ENCODE measurements at places on chromosomes 1 and 21.

DNA sequence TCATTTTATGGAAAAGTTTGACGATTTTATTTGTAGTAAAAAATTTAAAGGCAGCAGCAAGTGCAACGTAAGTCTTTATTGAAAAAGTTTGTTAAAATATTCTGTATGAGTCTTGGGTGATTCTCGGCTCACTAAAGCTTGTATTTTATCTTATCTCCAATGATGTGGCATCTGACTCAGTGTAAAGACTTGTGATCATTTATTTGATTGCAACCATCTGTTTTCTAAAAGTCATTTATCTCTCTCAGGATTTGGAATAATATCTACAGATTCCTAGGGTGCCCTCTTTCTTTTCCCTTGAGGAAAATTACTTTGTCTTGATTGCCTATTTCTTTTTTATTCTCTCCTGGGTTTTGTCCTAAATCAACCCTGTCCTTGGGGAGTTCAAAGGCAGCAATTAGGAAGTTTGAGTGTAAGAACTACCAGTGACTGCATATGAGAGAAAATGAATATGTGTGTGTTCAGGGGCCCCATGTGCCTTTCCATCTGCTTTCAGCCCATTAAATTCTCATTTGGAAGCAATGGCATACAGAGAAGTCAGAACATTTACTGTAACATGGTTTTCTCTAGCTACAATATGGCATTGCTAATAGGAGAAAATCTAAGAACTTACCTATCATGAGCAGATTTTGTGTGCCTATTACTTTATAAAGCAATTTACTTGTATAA, 575.0 kb upstream of the CHRM3 start:
- DNase-seq: no peak

GRCh38 chr21:16047904-16048303, 318.1 kb downstream of the USP25 start:
- DNase-seq: no peak

- DNase-seq: no peak
These were observed 626.6 kb downstream of the KCNT2 start for GRCh38 chr1:195981448-195982139.

- no peak for DNase-seq
These were observed at the start of gene CDK18 for GRCh38 chr1:205504311-205505075. TSS of gene CDK18 (plus strand) at chr1:205504669. CDS start at chr1:205523168, 18,499 bp downstream.

GRCh38 chr1:89887270-89887669, 66.4 kb downstream of the LRRC8D start:
- DNase-seq: no peak

GRCh38 chr1:59229138-59229537, 67.8 kb upstream of the FGGY start:
- DNase-seq: no peak

DNA sequence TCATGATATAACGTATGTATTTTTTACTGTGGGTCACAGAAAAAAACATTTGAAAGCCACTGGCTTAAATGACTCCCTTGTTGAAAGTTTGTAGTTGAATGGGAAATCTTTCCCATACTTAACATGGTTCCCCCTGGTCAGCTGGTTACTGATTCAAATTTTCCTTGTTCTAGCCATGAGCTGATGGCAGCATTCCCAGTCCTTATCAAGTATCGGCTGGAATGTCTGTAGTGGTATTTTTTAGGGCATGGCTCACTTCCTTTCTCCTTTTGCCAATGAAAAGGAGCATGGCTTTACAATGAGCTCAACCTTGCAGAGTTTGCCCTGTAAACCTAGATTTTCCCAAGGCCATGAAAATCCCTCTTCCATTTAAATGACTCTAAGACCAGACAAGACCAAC, 55.7 kb downstream of the GIPC2 start:
- DNase-seq: no peak

GRCh38 chr1:157965584-157965983, 27.9 kb upstream of the KIRREL1 start:
- no peak for DNase-seq

DNA sequence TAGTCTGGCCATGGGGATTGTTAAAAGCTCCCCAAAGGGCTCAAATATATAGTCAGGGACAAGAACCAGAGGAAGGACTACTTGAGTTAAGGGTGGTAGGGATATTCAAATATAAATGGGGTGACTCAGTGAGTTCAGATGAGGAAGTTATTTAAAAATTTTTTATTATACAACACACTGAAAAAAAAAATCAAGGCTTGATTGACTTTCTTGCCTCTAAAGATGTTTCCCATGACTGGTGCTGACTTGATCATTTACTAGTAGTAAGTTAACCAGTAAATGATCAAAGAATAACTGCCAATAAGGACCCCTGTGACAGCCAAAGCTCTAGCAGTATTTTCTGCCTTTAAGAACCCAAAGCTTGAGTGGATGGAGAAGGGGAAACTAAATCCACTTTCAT, 357.6 kb upstream of the NR5A2 start:
- DNase-seq: no peak

GRCh38 chr1:13898406-13898805, 198.4 kb downstream of the PRDM2 start:
- no peak for DNase-seq

DNA sequence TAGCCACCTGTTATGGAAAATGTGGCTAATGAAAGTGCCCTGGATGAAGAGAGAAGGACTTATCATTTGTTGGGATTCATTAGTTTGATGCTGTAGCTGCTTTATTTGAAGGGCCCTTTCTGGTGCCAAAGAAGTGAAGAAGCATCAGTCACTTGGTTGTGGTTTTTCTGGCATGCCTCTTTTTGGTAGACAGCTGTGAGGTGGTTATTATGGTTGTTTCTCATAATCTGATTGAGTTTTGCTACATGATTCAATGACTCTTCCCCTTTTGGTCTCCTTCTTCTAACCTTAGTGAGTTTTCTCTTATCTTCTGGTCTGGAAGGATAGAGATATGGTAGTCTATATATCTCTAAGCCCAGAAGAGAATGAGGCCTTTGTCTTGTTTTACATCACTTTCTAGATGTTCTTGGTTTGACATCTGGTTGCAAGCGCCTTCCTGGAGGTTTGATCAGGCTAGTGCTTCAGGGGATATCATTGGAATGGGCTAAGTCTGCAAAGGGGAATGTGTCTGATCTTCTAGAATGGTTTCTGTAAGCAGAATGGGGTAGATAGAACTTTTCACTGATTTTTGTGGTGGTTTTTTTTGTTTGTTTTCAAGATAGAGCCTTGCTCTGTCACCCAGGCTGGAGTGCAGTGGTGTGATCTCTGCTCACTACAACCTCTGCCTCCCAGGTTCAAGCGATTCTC, 26.0 kb downstream of the ARID1A start:
- DNase-seq: no peak

Data from activated naive CD4-positive, alpha-beta T cell (primary cell).